ENCODE measurements at places on chromosomes 5 and 9.
A peak's percentile ranks its signal among the peaks of the same experiment; 100 is the strongest.

DNA sequence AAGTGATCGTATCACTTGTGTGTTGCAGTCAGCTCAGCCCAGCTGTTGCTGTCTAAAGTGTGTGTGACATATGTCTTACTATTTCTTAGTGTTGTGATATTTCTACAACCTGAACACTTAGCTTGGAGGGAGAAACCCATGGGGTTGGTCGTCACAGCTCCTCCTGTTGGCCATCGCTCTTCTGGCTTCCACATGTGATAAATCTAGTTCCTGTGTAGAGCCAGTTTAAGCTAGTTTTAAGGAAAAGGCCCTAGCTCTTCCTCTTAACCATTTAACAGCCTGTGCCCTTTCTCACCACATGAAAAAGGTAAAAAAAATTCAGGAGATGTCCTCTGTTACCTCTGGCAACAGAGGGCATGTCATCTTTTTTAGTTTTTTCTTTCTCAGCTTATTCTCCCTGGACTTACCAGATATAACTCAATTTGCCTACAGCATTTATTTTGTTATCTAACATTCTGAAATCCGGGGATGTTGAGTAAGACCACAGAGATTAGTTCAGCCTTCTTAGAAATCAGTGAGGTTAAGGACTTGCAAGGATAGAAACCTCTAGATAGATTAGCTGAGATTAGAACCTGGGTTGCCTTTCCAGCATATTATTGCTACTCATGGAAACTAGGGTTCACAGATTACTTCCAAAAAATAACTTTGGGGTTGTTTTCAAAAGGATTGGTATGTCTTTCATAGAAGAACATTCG lies 100.4 kb downstream of the GAPVD1 start:
- peak; percentile 69 for DNase-seq
- H3K4me3 ChIP-seq: no peak overlapping the region
- H3K4me1 ChIP-seq: no peaks in the 10 kb centered on the region
- no peak overlapping the region for H3K27ac ChIP-seq
- peaks cover 33% of the 10 kb centered on the region for H3K36me3 ChIP-seq

GRCh38 chr9:94654165-94654894 lies 15.0 kb upstream of the FBP1 start:
- no peak for DNase-seq
- H3K36me3 ChIP-seq: no peaks in the 10 kb centered on the region
- no peak overlapping the region for H3K27ac ChIP-seq
- H3K27me3 ChIP-seq: no peaks in the 10 kb centered on the region

DNA sequence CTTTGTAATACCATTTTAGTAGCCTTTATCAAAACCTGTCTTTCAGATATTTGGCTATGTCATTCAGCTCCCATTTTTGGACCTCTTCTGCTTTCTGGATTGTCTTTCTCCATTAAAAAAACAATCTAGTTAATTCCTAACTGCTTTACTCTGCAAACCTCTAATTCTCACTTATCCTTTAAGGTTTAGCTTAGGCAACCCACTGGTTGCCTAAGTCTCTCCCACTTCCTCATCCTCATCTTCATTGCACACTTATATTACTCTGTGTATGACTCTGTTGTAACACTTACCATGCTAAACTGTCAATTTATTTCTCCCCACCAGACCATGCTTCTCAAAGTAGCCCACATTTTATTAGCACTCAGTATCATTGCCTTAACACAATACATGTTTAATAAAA lies 205.0 kb upstream of the DMRTA1 start:
- no peak overlapping the region for H3K27ac ChIP-seq
- H3K36me3 ChIP-seq: no peaks in the 10 kb centered on the region
- H3K4me1 ChIP-seq: 0 out of 2 replicates have a peak, but pooled peaks cover 9% of the 10 kb centered on the region
- no peaks in the 10 kb centered on the region for H3K27me3 ChIP-seq

GRCh38 chr5:90510438-90510837 lies 18.9 kb downstream of the LYSMD3 start:
- no peak overlapping the region for H3K4me3 ChIP-seq
- 0 out of 2 replicates have a peak, but pooled peaks cover 3% of the 10 kb centered on the region for H3K4me1 ChIP-seq
- no peak overlapping the region for H3K27ac ChIP-seq
- H3K36me3 ChIP-seq: peaks cover 39% of the 10 kb centered on the region

DNA sequence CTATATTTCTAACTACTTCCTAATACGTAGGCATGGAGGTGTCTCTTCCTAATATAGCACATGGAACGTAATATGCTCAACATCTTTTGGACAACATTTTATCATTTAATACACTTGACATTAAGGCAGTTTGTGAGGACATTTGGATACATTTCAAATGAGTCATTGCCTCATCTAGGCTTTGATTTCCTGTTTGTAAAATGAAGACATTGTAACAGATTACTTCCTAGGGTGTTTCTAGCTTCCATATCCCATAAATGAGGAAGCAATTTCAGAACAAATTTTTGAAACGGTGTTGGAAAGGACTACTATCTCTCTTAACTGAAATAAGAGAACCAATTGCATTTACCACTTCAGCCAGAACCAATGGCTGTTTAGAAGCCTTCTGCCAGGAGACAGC lies 38.7 kb downstream of the SLC28A3 start:
- no peaks in the 10 kb centered on the region for H3K27me3 ChIP-seq
- no peak overlapping the region for H3K27ac ChIP-seq
- no peaks in the 10 kb centered on the region for H3K36me3 ChIP-seq
- H3K4me3 ChIP-seq: no peak overlapping the region
